HuH-7 (cell line): ENCODE measurements at places on chromosomes 7 and 10.

DNA sequence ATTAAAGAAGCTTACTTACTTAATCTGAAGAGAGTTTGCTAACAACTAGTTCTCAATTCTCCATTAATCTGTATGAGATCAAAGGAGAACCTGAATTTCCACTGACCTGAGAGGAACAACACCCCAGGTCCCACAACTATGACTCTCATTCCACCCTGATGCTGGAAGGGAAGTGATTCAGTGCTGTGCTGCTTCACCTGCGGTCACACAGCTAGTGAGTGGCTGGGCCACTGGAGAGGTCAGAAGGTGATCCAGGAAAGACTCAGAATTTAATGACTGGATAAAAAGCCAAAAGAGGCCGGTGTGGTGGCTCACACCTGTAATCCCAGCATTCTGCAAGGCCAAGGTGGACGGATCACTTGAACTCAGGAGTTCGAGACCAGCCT, 23.6 kb downstream of the SORBS1 start:
- DNase-seq: no peak

DNA sequence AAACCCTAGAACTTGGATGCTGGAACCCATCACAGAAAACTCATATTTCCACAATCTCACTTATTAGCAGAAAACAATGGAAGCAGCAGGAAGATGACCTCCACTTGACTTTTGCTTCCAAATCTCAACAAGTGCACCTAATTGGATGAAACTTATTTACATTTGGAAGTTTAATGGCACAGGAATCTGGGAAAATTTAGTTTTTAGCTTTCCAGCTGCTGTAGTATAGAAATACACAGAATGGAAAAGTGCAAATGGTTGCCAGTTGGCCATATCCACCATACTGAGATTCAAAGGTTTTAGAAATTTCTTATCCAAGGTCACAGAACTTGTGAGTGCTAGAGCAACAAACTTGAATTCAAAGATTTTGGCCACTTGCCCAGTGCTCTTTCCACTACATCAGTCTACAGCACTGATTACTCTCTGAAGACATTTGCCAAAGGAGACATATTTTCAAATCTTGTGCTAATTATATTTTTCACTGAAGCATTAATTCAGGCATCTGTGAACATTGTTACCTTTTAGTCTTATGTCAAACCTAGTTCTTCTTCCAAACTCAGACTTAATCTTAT, 9.3 kb upstream of the AHR start:
- DNase-seq: no peak

DNA sequence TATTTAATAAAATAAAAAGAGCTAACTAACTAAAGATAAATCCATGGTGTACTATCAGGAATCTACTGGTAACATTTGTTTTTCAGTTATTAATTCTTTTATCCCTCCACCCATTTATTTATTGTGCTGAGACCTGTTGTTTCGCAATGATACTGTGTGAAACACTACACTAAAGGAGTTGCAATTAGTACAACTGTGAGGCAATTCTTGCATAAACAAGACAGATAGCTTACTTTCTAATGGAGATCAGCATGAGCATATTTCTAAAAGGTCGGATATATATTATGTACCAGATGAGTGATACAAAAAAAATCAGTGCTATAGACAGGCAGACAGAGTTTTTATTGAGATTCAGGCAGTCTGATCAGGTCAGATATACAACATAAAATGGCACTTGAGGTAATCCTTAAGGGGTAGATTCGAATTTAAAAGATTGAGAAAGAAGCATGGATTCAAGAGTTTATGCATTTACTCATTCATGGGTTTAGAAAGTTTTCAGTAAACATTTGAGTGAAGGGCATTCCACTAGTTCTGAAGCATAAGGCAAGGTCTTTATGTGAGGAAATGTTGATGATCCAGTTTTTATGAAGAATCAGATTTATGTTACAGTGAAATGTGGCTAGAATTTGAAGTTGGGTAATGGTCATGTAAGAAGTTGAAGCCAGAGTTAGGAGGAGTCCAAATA, 147.6 kb downstream of the POLR1F start:
- no peak for DNase-seq

DNA sequence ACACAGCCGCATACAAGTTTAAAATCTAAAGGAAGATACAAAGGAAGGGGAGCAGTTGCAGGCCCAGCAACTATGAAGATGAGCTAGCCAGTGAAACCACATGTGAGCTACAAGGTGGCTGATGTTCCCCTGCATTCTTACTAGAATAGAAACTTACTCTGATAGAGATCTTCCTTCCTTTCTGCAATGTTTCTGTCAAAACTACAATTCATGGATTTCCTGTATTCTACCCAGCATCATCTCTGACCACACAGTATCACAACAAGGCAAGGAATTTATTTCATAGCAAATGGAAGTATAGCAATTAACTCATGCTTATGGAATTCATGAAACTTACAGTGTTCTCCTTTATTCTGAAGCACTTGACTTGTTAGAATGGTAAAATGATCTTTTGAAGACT, 68.7 kb upstream of the AASS start:
- DNase-seq: no peak

DNA sequence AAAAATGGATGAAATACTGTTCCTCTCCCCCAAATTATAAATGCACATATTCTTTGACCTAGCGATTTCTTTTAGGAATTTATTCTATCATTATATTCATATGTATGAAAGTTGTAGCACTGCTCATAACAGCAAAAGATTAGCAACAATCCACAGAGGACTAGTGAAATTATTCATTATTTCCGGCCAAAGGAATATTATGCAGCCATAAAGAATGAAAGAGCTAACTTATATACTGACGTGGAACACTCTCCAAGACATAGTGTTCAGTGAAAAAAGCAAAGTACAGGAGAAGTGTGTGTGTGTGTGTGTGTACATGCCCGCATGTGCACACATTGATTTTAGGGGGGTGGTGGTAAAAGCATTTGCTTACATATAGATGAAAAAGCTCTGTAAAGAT, 23.3 kb downstream of the MMS19 start:
- no peak for DNase-seq

DNA sequence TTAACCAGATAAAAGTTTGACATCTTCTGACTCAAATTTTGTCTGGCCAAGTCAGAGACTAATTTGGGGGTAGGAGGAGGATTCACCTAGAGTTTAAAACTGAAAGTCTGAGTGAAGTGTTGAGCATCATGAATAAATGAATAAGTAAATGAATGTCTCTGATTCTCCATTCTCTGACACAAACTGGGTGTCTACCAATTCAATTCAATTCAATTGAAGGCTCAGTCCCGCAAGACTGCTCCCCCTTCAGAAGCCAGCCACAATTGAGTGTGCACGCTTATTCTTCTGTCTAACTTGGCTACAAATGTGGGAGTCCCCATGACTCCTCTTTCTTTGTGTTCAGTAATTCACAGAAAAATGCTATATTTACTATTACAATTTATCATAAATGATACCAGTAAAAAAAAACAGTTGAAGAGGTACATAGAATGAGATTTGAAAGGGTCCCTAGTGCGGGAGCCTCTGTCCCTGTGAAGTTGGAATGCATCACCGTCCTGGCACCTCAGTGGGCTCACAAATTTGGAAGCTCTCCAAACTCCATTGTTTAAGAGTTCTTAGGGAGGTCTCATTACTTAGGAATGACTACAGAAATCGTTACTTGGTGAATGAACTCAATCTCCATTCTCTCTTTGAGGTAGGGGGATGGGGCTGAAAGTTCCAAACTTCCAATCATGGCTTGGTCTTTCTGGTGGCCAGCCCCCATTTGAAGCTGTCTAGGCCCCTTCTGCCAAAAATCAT, 243.7 kb upstream of the PHYHIPL start:
- no peak for DNase-seq

DNA sequence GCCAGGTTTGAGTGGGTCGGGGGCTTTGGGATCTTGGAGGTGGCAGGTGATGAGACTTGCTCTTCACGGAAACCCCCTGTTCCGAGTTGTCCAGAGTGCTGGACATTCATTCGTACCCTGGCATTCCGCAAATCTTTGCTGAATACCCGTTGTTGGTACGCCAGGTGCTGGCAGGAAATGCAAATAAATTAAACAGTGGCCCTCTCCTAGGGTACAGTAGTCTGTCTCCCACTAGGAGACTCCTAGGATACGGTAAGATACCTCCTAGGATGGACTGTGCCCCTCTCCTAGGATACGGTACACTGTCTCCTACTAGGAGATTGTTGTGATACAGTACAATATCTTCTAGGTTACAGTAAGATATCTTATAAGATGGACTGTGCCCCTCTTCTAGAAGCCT, 544 bp downstream of the SEC23IP start:
- DNase-seq: no peak
